Putamen (tissue), 1 donor: ENCODE measurements at places on chromosomes 6 and 20.

DNA sequence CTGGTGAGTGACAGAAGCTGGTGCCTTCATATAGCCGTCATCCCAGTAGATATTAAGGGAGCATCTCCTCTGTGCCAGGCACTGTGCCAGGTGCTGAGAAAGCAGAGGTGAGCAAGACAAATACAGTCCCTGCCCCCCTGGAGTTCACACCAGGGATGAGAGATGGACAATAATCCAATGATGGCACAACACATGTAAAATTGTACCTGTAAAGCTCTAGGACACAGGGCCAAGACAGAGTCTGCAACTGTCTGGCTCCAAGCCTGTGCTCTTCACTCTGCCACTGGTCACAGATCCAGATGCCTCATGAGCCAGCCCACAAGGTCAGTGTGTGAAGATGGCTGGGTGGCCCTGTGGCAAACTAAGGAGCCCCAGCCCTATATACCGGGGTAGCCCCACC is 133.8 kb downstream of the EYA2 start:
- DNase-seq, result no peak

GRCh38 chr20:9236458-9236857 is 167.6 kb downstream of the PLCB4 start:
- DNase-seq, result no peak

DNA sequence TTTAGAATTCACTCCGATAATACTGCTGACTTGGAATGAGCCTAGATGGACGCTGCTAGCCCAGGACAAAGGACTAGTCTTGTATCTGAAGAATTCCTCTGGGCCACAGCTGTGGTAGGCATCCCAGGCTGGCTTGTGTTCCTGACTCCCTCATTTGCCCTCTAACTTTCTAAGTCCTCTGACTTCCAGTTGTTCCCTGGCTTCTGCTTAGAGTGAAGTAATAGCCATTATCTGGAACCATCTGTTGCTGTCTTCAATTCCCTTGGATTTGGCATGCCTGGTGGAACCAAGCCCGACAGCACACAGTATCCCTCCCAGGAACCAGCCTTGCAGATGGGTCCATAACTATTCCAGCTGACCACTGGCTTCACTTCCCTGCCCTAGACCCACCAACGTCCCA is 376.0 kb downstream of the SYNE1 start:
- no peak for DNase-seq

GRCh38 chr6:39599973-39600372 is 125.2 kb downstream of the KIF6 start:
- DNase-seq, result no peak

- DNase-seq, result peak; percentile 65
These were observed 174.1 kb downstream of the DOK5 start for GRCh38 chr20:54649511-54649962.

- no peak for DNase-seq
These were observed 32.2 kb downstream of the PYGB start for GRCh38 chr20:25280051-25280573.

GRCh38 chr6:53744321-53744720 is 50.5 kb upstream of the LRRC1 start:
- DNase-seq, result no peak

GRCh38 chr6:16209539-16209938 is 28.8 kb upstream of the GMPR start:
- no peak for DNase-seq

DNA sequence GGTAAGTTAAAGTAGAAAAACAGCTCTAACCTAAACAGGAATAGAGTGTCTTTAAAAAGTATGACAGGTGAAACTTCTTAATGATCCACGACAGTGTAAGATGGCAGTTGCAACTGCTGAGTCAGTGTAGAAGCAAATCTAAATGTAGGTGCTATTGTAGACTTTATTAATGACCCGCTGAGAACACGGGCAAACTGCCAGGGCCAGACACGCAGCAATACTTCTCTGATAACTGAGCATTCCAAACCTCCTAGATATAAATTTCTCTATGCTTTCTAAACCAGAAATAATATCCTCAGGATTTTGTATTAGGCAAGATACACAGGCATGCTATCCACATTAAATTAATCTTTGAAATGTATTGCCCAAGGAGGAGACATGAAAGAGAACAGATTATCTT is 1076.4 kb downstream of the HACE1 start:
- no peak for DNase-seq

DNA sequence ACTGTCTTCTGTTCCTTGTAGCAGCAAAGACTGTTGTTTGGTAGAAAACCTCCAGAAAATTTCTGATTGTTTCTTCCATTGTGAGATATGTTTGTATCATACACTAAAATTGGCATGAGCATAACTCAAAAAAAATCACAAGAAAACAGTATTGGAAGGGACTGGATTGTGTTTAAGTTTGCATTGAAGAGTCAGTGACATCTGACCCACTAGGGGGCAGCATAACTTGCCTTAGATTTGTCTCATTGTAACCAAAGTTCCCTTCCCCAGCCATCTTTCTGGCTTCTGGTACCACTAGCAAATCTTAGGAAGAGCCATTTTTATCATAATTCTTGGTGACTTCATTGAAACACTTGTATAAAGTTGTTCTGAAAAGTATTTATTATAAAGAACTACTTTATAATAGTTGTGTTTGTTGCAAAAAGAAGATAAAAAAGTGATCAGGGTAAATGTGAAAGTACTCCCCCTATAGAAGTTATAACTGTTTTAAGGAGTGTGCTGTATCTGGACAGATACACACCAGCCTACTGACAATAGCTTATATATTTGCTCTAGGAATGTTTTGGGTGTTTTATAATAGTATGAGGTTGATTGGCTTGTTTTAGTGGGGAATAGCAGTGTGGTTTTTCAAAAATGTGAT is 7.7 kb downstream of the CSTF1 start:
- peak; percentile 53 for DNase-seq

DNA sequence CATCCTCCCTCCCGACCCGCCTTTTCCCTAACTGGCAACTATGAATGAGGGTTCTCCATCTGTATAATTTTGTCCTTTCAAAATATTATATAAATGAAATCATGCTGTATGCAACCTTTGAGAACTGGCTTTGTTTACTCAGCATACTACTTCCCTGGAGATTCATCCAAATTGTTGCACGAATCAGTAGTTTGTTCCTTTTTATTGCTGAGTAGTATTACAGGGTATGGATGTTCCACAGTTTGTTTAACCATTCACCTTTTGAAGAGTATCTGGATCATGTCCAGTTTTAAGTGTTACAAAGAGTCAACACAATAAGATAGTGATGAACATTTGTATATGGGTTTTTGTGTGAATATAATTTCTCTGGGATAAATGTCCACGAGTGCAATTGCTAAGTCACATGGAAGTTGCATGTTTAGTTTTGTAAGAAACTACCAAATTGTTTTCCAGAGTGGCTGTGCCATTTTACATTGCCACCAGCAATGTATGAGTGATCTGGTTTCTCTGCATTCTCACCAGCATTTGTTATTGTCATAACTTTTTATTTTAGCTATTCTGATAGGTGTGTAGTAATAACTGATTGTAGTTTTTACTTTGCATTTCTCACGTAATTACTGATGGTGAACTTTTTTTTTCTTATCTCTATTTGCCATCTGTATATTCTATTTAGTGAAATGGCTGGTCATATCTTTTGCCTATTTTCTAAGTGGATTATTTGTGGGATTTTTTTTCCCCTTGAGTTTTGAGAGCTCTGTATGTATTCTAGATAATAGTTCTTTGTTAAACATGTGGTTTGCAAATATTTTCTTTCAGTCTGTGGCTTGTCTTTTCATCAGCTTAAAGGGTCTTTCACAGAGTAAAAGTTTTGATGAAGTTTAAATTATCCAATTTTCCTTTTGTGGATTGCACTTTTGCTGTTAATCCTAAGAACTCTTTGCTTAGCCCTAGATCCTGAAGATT is 14.4 kb upstream of the RNF24 start:
- DNase-seq, result no peak

GRCh38 chr6:81003156-81003555 is 749.3 kb downstream of the TENT5A start:
- DNase-seq, result no peak

GRCh38 chr6:155708100-155708499 is 252.5 kb upstream of the NOX3 start:
- no peak for DNase-seq

- DNase-seq, result peak; percentile 67
These were observed 91.9 kb upstream of the SIRPA start for GRCh38 chr20:1803061-1803931.

DNA sequence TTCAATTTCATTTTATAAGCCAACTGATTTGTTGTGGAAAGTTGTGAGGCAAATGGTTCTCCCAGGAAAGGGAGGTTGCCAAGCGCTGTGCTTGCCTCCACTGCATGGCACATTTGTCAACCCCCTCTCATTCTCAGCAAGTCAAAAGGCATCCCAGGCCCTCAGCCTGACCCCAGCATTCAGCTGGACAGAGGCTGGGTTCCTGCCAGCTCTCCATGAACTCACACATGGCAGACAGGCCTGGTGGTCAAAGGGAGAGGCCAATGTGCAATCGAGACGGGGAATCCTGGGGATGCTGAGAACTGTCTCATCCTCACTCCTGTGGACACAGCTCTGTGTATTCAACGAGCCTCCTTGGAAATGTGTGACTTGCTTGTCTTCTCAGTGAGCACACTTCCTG is 106.0 kb upstream of the CDH4 start:
- DNase-seq, result no peak

DNA sequence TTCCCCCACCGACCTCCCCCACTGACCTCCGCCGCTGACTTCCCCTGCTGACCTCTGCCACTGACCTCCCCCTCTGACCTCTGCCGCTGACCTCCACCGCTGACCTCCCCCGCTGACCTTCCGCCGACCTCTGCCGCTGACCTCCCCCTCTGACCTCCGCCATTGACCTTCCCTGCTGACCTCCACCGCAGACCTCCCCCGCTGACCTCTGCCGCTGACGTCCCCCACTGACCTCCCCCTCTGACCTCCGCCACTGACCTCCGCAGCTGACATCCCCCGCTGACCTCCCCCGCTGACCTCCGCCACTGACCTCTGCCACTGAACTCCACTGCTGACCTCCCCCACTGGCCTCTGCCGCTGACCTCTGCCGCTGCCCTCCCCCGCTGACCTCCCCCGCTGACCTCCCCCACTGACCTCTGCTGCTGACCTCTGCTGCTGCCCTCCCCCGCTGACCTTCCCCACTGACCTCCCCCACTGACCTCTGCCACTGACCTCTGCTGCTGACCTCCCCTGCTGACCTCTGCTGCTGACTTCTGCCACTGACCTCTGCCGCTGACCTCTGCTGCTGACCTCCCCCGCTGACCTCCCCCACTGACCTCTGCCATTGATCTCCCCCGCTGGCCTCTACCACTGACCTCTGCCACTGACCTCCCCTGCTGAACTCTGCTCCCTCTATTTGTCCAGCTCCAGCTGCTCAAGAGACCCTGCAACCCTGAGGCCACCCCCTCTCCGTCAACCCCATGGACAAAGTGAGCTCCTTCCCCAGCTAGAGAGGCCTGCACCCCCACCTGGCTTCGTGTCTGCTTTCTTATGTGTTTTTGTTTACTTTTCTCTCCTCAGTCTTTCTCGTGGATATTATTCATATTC is 91.4 kb upstream of the AFDN start:
- no peak for DNase-seq

DNA sequence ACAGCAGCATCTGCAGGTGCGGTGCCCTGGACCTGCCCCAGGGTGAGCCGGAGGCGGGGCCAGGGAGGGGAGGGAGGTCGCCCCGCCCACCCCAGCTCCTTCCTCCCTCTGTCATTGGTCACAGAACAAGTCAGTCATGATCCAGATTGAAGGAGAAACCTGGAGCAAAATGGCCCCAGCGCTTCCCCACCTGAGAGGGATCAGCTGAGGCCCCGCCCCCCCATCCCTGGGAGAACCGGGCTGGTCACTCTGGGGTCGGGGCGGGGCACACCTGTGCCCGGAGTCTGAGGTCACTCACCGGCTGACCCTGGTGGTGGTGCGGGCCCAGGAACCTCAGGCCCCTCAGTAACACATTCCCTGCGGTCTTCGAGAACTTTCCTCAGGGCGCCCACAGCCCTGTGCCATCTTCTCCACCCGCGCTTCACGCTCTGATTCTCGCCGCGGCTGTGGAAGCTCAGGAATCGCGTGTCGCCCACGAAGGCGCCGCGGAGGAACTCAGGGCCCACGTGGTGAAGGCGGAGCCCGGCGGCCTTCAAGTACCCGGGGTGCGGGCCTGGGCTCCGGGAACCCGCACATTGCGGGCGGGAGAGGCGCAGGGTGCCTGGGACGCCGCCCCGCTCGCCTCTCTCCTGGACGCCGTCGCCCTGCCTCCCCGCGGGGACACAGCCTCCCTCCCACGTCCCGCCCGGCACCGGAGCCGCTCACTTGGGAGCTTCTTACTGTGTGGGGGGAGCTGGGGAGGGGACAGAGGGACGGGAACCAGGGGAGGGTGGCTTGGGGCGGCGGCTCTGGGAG is 36.4 kb upstream of the HLA-C start:
- DNase-seq, result no peak

- DNase-seq, result no peak
These were observed 132.4 kb downstream of the DNAH8 start for GRCh38 chr6:38847497-38847896.

- peak; percentile 35 for DNase-seq
These were observed 61.5 kb upstream of the HDDC2 start for GRCh38 chr6:125363039-125363823.

DNA sequence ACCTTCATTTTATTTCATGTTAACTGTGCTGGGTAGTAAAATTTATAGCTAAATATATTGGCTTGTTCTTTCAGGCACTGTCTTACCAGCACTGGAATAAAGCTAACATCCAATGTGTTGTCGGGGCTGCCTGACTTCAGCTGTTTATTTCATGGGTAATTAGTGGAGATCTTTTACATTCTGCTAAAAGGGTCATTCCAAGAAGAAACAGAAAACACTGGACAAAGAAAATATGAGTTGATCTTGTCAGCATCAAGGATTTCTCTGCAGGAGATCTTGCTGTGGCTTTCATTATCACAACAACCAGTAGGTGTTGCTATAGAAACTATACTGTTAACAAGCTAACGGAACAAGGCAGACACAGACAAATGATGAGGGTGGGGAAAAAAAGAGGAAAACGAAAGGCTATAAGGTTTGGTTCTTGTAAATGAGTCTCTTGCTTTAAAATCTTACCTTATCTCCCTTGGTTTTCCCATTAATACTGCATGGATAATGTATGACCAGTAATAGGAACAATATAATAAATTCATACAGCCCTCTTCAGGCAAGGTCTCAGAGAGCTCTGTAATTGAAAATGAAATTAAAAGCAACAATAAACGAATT is 206.8 kb downstream of the SIM1 start:
- DNase-seq, result no peak

DNA sequence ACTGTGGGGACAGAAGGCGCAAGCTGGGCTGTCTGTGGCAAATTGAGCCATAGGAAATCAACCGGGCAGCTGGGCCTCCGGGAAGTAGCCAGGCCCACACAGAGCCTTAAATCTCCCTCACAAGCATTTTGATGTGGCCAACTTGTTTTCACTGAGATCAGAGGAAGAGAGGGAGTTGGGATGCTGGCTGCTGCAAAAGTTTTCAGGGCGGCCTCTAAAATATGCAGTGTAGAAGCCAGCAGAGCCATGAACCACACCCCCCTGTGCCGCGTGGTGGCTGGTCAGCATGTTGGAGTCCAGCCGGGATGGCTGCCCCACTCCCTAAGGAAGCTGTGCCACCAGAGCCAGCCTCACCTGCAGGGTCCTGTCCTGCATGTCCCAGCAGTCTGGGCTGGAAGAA is 167.4 kb downstream of the CDC5L start:
- no peak for DNase-seq

- no peak for DNase-seq
These were observed 12.1 kb upstream of the DDX27 start for GRCh38 chr20:49207076-49207475.

GRCh38 chr6:161228921-161229591 is 44.8 kb downstream of the AGPAT4 start:
- peak; percentile 63 for DNase-seq
